NCI-H345 (cell line): ENCODE measurements at places on chromosomes 6 and 20.

DNA sequence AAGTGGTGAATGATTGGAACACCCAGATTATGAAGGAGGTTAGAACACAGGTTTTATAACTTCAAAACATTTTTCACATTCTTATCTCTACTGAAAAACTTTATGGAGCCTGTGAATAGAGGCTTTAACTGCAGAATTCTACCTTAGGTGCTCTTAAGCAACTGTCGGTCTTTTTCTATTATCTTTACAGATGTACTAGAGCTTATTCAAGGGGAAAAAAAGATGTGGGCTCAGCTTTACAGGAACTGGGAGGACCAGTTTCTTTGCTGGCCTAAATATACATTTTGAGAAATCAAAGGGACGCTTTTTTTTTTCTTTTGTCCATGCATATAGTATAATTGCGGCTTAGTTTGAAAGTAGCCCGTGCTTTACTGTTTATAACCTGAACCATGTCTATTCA lies 58.9 kb downstream of the UST start:
- DNase-seq: no peak

DNA sequence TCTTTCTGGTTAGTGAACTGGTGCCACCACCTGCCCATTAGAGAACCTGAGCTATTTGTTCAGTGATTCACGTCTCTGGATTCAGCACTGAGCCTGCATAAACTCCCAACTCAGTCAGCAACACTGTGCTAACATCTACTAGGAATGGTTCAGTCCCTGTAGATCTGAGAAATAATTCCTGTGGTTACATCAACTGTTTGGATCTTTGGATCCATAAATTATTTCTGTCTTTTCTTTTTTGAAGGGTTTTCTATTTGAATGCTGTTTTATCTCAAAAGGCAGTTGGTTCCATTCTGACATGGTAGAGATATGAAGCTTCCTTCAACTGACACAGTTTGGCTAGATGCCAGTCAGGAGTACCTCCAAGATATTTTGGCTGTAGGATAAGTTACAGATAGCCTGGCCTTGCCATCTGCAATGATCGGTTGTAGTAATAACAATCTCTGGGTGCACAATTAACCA lies 125.9 kb downstream of the TRMT11 start:
- no peak for DNase-seq

- DNase-seq: no peak
Measured at GRCh38 chr20:49233226-49233625, 14.0 kb downstream of the DDX27 start.

- no peak for DNase-seq
Measured at GRCh38 chr6:53630533-53631226, 34.9 kb downstream of the KLHL31 start.

GRCh38 chr20:53716395-53716794 lies 122.8 kb upstream of the ZNF217 start:
- DNase-seq: no peak

DNA sequence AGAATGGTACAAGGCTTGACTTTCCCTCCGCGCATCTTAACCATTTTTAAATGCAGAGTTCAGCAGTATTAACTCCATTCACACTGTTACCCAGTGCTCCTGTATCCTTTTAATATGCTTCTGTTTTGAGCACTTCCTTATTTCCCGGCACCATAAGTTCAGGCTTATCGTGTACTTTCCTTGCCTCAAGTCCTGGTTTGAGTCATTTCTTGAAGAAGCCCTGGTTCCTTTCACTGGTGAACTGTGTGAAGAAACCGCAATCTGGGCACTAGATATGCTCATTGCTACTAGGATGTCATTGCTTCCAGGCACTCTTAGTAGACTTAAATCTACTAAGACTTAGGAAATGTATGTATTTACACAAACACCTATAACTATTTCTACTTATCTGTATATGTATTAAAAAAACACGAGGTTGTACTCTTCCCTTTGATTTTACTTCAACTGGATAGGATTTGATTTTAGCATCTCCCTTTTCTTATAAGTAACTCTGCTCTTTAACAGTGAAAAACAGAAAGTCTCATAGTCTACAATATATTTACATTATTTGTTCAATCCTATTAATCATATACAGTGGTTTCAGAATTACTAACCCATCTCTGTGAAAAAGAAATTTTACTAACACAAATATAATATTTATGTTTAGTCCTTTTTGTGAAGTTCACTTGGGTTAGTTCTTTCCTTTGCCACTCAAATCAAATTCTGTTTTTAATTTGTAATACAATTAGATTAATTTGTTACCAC lies 135.5 kb downstream of the CDKAL1 start:
- DNase-seq: no peak

- DNase-seq: no peak
Measured at GRCh38 chr6:33424855-33425667, 5.2 kb downstream of the SYNGAP1 start.

DNA sequence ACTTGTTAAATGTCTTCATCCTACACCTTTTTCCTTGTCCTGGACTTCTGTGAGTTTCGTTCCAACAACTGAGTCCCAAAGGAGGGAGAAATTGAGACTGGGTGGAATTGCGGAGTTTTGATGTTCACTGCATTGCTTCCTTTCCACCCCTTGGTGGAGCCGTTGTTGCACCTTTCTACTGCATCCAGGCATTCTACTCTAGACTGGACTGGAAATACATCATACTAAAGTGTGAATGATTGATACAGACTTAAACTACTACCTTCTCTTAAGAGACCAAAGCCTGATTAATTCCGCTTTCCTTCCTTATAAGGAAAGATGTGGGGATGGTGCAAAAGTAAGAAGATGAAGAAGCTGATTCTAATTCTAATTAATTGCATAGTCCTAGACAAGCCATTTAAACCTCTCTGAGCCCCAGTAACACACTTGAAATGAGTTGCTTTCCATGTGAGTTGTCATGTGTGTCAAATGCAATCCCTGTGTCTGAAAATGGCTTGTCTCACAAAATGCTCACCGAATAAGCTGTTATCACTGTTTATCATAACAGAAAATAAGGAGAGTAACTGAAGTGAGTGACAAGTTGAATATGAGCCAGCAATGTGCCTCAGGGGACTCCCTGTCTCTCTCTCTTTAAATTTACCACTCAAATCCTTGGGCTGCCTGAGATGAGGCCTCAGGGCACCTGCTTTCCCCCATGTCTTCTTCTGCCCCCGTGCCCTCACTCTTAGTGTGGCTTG lies 338.3 kb upstream of the CHD6 start:
- no peak for DNase-seq

DNA sequence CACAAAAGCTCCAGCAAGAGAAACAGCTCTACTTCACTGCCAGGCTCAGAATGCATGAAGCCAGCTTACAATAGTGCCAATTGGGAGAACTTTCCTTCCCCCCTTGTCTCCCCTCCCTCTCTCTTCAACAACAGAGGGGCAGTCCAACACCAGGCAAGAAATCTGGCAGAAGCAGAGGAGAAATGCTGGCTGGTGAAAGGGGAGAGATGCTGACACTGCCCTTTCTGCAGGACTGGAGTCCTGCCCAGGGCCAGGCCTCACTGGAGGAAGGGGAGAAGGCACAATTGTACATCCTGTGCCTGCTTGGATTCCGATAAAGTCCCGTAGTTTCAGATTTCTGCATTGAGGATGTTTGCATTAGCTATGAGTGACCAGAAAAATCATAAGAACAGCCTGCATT lies 148.6 kb downstream of the LRRC1 start:
- DNase-seq: no peak

DNA sequence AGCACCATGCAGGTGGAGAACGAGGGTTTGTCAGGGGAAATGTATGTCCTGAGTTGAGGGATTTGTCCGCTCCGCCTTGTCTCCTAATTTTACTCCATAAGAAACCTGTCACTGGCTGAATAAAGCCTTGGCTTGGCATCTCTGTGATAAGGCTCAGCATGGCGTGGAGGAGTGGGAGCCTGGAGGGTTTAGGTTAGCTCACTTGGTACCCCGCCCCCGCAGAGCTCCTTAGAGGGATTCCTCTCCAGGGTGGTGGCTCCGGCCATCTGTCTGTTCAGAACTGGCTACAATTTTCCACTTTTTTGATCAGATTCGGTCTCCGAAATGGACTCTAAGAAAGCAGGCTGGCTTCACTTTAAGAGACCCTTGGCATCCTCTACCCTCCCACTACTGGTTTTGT lies 192.2 kb upstream of the SYNDIG1 start:
- DNase-seq: no peak

DNA sequence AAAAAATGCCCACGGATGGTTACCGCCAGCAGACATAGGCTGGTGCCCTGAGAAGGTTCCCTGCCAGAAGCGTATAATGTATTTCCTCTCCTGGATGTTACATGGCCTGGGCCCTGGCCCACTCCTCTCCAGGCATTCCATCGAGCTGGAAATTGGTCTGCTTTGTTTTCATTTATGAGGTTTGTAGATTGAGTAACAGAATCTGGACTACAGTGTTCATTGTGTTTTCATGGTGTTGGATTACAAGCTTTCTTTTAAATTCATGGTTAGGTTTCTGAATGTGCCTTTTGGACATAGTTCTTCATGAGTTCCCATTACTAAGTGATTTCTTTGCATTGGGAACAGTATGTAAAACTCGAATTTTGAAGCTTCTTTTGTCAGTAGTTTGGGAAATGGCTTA lies 6.4 kb downstream of the TIAM2 start:
- DNase-seq: no peak

- DNase-seq: peak; percentile 51
Measured at GRCh38 chr20:51767867-51768758, at the start of gene ATP9A. TSS of gene ATP9A (minus strand) at chr20:51768390. CDS start at chr20:51768369, 21 bp downstream.

- no peak for DNase-seq
Measured at GRCh38 chr6:110468731-110469130, 7.7 kb downstream of the SLC22A16 start.

- peak; percentile 60 for DNase-seq
Measured at GRCh38 chr6:14924126-14925024, 321.5 kb upstream of the JARID2 start.

GRCh38 chr6:114939630-114940029 lies 596.8 kb upstream of the HS3ST5 start:
- DNase-seq: no peak

GRCh38 chr6:10633216-10633615 lies 61.2 kb downstream of the C6orf52 start:
- DNase-seq: no peak

DNA sequence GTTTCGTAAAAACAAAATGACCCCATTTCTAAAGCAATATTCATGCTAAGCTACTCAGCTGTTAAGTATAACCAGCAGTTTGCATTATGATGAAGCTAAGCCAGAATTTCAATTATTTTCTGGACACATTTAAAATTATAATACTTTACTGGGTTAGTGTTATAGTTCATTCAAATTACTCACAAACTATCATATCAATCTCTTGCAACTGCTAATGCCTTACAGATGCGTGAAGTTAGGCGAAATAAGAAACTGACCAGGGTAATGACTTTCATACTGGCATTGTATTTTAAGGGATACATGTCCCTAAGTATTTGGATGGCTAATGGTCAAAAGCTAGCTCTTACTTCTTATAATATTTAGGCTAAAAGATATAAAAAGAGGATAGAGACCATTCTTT lies 249.6 kb downstream of the TSHZ2 start:
- no peak for DNase-seq

DNA sequence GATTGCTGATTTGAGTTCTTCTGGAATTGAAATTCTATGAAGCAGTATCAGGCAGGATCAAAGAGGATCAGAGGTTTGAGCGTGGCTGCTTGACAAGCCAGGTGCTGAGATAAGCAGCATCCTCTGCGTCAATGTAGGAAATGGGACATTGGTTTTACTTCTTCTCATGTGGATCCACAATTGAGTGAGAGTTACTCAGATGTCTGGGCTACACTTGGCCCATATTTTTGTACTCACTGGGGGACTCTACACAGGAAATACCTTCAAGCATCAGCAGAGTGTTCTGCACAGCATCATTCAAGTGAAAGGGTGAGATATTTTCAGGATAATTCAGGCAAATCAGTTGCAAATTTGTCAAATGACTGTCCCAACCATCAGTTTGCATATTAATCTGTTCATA lies 613.9 kb upstream of the ARID1B start:
- no peak for DNase-seq

GRCh38 chr6:4344317-4344899 lies 209.0 kb upstream of the ECI2 start:
- no peak for DNase-seq

- DNase-seq: no peak
Measured at GRCh38 chr6:46350714-46351113, 140.5 kb downstream of the RCAN2 start.

- DNase-seq: no peak
Measured at GRCh38 chr6:15065261-15065989, 180.4 kb upstream of the JARID2 start.

GRCh38 chr6:4172368-4172767 lies 37.0 kb upstream of the ECI2 start:
- no peak for DNase-seq

GRCh38 chr6:109302176-109302575 lies 80.1 kb downstream of the CD164 start:
- DNase-seq: no peak

- no peak for DNase-seq
Measured at GRCh38 chr6:130140084-130140483, 82.7 kb downstream of the SAMD3 start.

- no peak for DNase-seq
Measured at GRCh38 chr6:131997429-131998153, 46.4 kb upstream of the CCN2 start.

DNA sequence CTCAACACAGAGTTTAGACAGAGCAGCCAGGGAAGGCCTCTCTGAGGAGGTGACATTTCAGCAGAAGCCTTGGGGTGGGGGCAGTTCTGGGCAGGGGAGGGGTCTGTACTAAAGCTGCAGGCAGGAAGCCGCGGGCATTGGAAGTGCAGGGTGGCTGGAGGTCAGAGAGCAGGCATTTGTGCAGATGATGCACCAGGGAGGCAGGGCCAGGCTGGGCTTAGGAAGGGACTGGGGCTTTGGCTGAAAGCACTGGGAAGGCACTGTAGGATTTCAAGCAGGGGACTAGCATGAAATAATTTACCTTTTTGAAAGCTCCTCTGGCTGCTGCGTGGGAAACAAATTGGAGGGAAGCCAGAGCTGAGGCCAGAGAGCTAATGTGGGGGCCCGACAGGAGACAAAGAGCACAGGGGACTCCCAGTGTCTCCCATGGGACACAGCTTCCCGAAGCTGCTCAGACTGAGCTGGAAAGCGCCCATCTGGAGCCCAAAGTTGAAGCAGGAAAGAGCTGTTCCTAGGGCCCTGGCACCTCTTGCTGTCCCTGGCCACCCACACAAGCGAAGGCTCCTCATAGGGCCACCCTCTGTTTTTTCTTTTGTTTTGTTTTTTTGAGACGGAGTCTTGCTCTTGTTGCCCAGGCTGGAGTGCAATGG lies 19.3 kb downstream of the ADA start:
- DNase-seq: no peak

DNA sequence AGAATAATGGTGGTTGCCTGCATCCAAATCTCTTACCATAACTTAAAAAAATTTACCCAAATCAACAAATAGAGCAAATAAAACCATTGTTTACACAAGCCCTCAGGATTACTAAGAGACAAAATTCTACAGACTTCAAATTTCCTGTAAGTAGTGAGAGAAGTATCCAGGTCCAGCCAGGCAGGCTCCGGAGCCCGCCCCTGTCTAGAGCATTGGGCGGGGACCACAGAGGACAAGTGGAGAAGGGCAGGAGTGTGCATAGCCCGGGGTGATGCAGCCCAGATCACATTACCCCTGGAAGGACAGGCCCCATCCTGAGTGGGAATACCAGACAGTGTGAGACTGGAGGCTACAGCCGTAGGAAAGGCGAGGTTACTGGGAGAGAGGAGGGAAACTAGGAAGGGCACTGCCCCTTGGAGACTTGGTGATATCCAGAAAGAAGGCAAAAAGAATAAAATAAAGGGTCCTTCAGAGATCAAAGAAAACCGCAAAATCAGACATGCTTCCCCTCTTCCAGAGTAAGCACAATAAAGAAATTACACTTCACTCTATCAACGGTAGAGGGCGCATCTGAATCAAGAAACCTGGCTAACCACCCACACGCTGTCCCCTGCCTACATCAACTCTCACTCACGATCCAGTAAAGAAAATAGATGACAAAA lies 26.6 kb downstream of the RIN2 start:
- peak; percentile 88 for DNase-seq
